ENCODE measurements at places on chromosomes 16 and 17.

- no peak for DNase-seq
Measured at GRCh38 chr17:51860954-51861561, 297.5 kb downstream of the CA10 start.

- no peak for DNase-seq
Measured at GRCh38 chr16:87784812-87785211, 19.0 kb upstream of the KLHDC4 start.

GRCh38 chr17:17403899-17404576 is 72.8 kb upstream of the MED9 start:
- DNase-seq = peak; percentile 72

GRCh38 chr16:20026361-20027072 is 47.2 kb downstream of the GPR139 start:
- DNase-seq = no peak

DNA sequence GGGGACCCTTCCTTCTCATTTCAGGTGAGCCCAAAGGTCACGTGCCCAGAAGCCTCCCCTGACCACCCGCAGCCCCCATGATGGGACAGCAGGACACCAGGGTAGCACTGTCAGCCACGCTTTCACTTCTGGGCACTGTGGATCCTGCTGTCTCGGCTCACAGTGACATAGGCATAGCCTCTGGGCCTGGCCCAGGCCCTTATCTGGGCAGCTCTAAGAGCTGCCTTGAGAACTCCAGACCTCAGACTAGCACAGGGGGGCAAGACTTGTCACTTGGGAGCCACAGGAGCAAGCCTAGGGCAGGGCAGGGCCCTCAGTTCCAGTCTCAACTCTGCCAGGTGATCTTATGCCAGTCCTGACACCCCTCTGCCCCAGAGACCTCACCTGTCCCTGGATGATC is 4.7 kb downstream of the NATD1 start:
- no peak for DNase-seq

- DNase-seq = no peak
Measured at GRCh38 chr17:4234401-4234800, 29.4 kb downstream of the ANKFY1 start.

DNA sequence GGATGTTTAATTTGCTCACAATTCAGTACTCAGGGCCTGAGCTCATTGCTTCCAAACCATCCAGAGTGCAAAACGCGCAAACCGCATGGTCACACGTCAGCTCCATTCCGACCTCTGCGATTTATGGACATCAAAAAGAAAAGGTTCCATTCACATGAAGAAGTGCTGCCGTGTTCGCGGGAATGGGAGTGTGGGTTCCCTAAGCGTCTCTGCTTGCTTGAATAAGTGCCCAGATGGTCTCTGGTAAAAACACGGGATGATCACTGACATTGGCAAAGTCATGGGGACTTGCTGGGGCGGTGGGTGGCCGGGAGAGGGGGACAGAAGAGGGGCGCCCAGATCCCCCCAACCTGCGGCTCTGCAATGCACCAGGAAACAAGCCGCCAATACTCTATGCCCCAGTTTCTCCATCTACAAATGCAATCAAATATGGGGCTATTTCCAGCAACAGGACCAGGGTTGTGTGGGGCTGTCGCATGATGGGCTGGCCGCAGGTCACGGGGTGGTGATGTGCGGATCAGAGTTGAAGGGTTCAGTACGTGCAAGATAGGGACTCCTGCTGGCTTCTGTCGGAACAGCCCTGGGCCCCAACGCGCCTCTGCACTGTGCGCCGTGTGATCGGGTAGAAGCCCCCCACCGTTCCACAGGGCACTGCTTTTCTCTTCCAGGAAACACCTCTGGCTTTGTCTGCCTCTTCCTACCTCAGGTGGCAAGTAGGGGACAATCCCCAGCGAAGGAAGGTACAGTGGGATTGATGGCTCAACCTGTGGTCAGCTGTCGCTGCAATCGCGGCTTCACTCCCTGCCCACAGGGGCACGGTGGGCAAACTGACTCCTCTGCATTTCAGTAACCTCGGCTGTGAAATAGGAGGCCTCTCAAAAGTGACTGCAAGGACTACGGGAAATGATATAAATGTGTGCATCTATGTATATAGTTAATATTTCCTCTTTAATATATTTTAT is 11.2 kb downstream of the FOXF1 start:
- DNase-seq = no peak

DNA sequence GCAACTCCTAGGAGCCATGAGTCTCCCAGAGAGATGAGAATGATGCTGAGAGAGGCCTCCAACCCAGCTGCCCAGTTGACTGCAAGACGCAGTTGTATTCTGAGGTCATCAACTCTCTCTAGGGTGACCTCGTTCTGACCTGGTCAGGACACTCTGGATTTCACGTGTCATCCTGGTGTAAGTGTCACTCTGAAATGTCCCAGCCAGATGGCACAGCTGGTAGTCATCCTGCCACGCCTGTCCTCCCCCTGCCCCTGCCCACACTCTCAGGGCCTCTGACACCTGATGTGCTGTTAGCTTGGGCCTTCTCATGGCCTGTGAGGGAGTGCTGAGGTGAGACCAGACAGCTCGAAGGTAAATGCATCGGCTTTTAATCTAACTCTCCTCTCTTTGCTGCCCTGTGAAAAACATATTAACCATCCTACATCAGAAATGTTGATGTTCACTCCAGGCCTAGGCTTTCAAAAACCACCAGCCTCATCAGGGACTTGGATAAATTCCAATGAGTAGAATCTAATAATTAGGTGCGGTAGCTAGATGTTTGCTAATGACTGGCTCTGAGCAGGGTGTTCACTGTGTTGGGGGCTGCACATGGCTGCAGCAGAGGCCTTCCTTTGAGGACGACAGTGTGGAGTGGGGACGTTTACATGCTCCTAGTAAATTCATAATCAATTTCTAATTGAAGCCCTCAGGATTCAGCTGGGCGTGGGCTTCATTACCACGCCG is 13.8 kb downstream of the MLYCD start:
- DNase-seq = no peak

DNA sequence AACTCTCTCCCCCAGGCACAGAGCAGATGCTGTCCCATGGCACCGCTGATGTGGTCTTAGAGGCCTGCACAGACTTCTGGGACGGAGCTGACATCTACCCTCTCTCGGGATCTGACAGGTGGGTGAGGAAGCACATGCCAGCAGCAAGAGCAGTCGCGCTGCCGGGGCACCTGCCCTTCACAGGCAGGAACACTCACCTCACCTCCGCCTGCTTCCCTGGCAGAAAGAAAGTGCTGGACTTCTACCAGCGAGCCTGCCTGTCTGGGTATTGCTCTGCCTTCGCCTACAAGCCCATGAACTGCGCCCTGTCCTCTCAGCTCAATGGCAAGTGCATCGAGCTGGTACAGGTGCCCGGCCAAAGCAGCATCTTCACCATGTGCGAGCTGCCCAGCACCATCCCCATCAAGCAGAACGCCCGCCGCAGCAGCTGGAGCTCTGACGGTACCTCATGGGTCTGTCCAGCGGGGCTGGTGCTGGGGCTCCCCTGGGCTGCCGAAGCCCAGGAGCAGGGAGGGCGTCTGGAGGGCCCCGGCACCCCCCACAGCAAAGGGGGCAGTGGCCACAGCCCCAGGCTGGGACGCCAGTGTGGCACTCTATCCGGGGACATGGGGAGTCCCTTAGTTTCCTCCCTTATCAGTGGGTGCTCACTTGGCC is 21.7 kb downstream of the CASKIN2 start:
- DNase-seq = no peak

- no peak for DNase-seq
Measured at GRCh38 chr17:60827943-60828342, 150.3 kb downstream of the BCAS3 start.

GRCh38 chr17:77594416-77595209 is 363.9 kb upstream of the TNRC6C start:
- DNase-seq = no peak

DNA sequence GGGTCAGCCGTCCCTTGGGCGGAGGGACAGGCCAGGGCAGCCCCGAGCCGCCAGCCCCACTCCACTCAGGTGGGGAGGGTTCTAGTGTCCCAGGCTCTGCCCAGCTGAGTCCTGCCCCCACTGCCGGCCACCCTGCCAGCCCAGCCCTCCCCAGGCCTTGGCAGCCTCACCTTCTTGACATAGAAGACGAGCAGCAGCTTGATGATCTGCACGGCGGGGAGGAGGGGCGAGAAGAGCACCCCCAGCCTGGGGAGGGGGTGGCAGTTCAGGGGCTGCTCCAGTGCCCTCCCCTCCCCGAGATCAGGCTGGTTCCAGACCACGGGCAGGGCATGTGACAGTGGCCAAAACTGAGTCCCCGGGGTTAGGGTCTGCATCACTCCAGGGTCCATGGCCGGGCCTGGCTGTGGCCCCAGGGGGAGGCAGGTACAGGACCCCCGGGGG is 9.7 kb downstream of the TMC6 start:
- no peak for DNase-seq

- DNase-seq = no peak
Measured at GRCh38 chr17:3636908-3637373, 381 bp downstream of the CTNS start.

- no peak for DNase-seq
Measured at GRCh38 chr17:31266042-31266441, 31.0 kb downstream of the OMG start.

DNA sequence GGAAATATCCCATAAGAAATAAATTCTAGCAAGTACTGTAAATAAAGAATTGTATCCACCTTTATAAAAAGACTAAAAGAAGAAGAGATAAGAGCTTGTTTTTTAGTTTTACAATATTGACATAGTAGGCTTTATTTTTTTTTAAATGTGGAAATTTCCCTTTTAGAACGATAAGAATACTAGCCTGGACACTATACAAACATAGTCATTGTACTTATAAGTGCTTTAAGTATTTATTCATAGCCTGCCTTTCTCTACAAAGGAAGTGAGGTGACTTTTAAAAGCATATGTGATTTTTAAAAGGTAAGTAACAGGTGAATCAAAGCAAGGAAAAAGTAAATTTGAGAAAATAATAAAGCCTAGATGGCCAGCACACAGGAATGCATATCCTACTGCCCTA is 17.7 kb downstream of the TOX3 start:
- DNase-seq = no peak

DNA sequence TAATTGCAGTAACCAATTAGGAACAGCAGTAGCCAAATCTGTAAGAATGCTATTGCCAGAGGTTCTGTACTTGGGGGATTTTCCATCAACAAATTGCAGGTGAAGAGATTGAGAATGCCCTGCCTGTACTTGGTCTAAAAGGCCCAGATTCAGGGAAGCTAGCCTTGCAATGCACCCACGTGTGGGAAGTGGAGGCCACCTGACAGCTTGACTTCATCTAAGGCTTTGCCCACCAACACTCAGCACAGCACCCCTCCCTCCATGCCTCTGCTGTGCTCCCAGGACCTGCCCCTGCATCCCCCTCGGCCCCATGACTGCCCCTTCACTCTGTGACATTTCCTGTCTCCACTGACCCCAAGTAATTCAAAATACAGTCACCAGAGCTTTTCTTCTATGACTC is 79.1 kb upstream of the CDH5 start:
- DNase-seq = no peak

DNA sequence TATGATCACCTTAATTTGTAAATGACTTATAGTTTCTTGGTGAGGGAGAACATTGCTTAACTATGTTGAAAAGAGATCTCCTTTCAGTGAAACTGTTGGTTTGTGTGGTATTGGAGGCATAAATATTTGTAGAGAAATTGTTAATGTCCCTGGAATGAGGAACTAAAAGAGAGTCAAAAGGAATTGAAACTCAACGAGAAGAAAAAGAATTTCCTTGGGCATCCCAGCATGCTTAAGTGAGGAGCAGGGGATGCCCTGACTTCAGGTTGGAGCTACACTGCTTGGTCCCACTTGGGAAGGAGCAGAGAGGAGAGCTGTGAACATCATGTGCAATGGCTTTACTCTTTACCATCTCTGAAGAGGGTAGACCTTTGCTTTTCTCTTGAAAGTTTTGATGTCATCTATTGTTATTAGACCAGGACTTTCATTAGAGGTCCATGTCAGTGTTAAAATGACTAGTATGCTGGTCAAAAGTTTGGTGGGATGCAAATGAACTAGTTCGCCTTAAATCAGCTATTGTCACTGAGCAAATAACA is 21.7 kb downstream of the KRT23 start:
- DNase-seq = no peak

DNA sequence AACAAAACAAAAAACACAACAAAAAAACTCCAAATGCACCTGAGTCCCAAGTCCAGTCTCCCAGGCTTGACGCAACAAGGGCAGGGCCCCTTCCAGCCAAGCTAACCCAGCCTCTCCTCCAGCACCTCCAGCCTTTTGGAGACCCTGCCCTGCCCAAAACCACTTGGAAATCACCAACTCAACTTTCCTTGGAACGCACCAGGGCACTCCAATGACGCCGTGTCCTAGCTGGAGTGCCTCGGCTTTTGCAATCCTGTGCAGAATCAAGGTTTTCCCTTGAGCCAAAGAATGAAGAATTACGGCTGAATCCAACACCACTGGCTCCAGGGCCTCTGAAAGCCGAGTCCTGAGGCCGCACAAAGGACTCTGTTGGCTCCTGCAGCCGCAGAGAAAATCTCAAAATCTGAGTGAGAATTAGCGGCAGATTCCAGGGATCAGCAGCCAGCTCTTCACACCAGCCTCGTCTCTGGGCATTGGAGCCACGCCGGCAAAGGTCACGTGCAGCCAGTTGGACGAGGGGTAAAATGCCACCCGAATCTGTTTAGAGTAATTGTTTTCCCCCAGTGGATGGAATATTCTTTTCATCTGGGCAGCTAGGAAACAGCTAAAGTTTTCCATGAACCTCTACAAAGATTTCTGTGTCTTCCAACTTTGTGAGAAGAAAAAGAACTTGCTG is 9.7 kb upstream of the BAIAP2 start:
- DNase-seq = no peak

GRCh38 chr17:43132117-43132516 is 7.0 kb upstream of the BRCA1 start:
- no peak for DNase-seq

- DNase-seq = no peak
Measured at GRCh38 chr16:30166202-30166902, 17.1 kb upstream of the CORO1A start.

GRCh38 chr17:6488008-6488539 is 43.8 kb downstream of the PIMREG start:
- no peak for DNase-seq

GRCh38 chr17:72677714-72678390 is 414.6 kb downstream of the SLC39A11 start:
- no peak for DNase-seq

DNA sequence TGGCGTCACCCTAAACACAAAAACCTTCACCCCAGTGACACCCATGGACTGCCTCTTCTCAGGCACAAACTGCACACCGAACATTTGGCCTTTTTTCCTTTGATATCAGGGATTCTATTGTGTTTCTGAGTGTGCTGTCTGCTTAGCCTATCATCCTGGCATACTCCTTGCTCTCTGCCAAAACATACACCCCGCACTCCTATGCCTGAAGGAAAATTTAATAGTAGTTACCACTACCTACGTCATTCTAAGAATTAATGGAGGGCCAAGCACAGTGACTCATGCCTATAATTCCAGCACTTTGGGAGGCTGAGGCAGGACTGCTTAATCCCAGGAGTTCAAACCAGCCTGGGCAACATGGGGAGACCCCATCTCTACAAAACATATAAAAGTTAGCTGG is 19.9 kb upstream of the SLFN13 start:
- DNase-seq = no peak
